ENCODE measurements at places on chromosomes 12 and 14.

GRCh38 chr14:74784634-74785033 lies 21.5 kb downstream of the YLPM1 start:
- DNase-seq: no peak

- DNase-seq: no peak
Measured at GRCh38 chr12:16070113-16070512, 159.0 kb downstream of the DERA start.

GRCh38 chr12:116990971-116991966 lies 80.5 kb downstream of the FBXW8 start:
- DNase-seq: peak; percentile 63

- DNase-seq: no peak
Measured at GRCh38 chr12:12441843-12442461, 85.1 kb downstream of the BORCS5 start.

DNA sequence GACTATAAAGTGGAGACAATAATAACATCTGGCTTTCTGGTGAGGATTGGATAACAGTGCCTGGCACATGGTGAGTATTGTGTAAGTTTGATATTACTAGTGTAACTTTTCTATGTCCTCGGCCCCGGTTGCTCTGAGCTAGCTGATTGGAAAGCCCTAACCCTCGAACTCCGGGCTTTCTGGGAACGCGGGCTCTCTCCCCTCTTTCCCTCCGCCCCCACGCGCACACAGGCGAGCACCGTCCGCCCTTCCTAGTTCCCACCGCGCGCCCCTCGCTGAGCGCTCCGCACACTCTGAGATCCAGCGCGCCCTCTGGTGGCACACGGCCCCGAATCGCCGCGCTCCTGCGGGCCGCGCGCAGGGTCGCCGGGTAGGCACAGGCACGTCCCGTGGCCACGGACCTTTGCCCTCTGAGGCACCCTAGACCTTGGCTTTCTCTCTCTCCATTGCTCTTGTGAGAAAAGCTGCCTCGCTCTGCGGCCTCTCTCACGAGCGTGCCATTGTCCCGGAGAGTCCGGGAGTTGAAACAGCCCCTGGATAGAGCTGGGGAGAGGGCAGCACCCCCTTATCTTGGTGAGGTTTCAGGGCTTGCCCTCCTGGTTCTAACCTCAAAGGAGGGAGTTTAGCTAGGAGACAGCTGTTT lies 23.2 kb upstream of the ESRRB start:
- DNase-seq: peak; percentile 70

GRCh38 chr14:26128931-26129671 lies 468.7 kb downstream of the NOVA1 start:
- no peak for DNase-seq
